ENCODE measurements at places on chromosomes 5 and 9.

GRCh38 chr5:1277781-1278180 is 17.1 kb downstream of the TERT start:
- no peak for DNase-seq

DNA sequence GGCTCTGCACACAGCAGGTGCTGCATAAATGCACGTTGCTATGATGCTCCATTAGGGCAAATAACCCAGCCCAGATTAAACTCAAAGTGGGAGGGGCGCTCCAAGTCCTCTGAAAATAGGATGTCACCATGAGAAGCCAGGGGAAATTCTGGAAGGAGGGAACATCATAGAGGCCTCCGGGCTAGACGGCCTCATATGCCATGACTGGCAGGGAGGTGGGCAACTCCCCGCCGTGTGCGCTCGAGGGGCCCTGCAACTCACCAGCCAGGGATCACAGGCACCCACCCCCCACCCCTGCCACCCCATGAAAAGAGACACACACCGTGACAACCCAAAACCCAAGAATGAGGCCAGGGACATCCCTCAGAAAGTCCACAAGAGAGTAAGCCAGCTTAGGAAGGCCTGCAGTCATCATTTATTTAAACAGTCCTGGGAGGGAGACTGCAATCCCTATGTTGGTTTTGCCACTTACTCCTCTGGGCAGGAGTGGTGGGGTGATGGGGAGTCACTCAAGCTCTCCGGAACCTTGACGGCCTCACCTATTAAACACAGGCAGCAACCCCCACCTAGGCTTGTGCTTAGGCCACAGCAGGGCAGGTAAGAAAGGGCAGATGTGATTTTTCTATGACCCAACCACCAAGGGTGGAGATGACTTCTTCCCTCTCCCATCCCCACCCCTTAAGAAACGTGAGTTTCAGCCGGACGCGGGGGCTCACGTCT is 4.0 kb downstream of the VAV2 start:
- DNase-seq = peak; percentile 27

- DNase-seq = no peak
These were observed 77.0 kb downstream of the RXRA start for GRCh38 chr9:134403292-134403681.

DNA sequence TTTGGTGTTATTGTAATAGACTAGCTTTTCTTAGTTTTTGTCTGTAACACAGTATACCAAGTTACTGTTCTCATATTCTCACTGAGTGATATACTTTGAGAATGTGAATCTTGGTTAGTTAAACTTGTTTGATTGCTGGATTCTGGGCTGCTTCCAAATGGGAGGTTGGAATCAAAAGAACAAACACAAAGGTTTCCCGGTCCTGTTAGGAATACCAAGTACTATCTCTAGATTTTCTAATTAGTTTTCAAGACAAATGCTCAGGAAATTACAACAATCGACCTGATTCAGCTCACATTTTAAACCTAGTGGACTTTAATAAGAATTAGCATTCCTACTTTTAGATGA is 244.3 kb downstream of the CSNK1G3 start:
- DNase-seq = no peak

GRCh38 chr5:38997591-38997990 is 76.6 kb downstream of the RICTOR start:
- DNase-seq = no peak

DNA sequence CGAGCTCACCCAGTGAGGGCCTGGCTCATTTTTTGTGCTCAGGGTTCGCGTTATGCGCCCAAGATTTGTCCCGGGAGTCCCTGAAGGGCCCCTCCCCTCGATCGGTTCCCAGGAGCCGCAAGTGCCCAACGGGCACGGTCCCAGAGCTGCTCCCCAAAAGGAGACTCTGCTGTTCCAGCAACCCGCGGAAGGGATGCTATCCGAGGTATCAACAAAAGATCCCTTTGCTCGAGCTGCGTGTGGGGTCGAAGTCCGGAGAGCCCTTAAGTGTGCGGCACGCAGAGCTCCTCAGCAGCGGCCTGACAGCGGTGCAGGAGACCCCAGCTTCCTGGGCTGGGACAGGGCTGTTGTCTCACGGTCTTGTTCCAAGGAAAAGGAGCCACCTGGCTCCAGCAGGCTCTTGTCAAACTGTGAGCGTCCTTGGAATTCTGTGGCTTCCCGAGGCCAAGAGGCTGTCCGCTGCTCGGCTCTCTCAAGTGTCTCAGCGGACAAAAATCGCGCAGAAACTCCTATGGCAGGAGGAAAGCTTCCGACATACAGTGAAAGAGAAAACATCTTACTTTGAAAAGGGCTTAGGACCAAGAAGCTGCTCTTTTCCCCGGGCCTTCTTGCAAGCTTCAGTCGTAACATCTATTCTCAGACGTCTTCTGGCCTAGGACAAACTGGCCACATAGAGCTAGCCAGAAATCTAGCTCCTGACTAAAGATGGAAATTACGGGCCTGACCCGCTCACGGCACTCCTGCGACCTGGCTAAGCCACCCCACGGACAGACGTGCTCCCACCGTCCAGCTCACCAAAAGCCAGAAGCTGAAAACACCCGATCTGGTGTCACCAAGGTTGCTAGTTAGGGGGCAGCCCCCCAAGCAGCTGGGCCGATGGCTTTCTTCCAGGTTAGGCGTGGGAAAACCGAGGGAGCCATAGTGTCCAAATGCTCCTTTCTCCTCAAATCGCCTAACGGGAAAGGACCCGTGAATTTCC is 2.6 kb upstream of the FOXB2 start:
- no peak for DNase-seq

DNA sequence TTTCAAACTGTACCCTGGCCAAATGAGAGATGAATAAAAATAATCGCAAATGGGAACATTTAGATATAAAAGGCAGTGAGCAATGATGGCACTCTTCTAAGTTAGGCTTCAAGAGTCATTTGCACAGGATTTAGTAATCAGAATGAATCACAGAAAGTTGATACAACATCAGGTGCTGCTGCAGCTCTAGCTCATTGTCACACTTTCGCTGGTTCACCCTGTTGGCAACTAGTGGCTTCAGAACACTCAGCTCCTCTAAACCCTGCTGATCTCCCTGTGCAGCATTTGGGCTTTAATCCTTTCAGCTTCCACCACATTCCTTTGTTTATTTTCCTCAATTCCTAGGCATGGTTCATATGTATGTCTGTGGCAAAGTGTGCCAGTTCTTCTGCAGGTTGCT is 2071.2 kb upstream of the CDH6 start:
- no peak for DNase-seq

- peak; percentile 85 for DNase-seq
These were observed 219.2 kb downstream of the AGTPBP1 start for GRCh38 chr9:85522459-85523092.

GRCh38 chr5:149543361-149544027 is 7.7 kb downstream of the CSNK1A1 start:
- no peak for DNase-seq

- no peak for DNase-seq
These were observed 1.5 kb downstream of the FAM170A start for GRCh38 chr5:119630752-119631440.

- no peak for DNase-seq
These were observed 297.7 kb downstream of the MSX2 start for GRCh38 chr5:175021841-175022625.

DNA sequence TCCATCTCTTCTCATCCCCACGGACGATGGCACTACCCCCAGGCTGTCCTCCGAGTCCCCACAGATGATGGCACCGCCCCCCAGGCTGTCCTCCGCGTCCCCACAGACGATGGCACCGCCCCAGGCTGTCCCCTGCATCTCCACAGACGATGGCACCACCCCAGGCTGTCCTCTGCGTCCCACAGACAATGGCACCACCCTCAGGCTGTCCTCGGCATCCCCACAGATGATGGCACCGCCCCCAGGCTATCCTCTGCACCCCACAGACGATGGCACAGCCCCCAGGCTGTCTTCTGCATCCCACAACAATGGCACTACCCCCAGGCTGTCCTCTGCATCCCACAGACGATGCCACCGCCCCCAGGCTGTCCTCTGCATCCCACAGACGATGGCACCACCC is 57.4 kb upstream of the PTCH1 start:
- DNase-seq = no peak

DNA sequence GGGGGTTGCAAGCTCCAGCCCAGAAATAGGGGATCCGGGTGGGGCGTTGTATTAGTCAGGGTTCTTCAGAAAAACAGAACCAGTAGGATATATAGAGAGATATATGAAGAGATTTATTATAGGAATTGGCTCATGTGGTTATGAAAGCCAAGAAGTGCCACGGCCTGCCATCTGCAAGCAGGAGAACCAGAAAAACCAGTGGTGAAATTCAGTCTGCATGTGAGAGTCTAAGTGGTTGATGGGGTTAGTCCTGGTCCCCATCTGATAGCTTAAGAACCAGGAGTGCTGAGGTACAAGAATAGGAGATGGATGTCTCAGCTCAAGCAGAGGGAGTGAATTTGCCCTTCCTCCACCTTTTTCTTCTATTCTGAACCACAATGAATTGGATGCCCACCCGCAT is 123.4 kb upstream of the APC start:
- no peak for DNase-seq

- no peak for DNase-seq
These were observed 411.7 kb upstream of the SLC24A2 start for GRCh38 chr9:20200581-20200980.

DNA sequence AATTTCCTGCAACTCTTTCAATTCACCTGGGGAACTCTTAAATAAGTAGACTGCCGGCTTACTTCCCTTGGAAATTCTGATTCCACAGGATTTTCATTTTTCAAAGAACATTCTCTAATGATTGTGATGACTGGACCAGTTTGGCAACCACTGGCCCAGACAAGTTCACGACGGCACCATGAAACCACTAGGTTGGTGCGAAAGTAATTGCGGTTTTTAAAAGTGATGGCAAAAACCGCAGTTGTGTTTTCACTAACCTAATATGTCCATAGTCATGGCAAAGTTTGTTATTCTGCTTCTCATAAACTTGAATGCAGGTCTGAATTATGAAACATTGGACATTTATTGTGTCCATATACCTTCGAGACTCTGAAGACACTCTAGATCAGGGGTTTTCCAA is 317.2 kb downstream of the IRX1 start:
- DNase-seq = no peak

- DNase-seq = no peak
These were observed 216.4 kb upstream of the CYLC2 start for GRCh38 chr9:102778746-102779145.

DNA sequence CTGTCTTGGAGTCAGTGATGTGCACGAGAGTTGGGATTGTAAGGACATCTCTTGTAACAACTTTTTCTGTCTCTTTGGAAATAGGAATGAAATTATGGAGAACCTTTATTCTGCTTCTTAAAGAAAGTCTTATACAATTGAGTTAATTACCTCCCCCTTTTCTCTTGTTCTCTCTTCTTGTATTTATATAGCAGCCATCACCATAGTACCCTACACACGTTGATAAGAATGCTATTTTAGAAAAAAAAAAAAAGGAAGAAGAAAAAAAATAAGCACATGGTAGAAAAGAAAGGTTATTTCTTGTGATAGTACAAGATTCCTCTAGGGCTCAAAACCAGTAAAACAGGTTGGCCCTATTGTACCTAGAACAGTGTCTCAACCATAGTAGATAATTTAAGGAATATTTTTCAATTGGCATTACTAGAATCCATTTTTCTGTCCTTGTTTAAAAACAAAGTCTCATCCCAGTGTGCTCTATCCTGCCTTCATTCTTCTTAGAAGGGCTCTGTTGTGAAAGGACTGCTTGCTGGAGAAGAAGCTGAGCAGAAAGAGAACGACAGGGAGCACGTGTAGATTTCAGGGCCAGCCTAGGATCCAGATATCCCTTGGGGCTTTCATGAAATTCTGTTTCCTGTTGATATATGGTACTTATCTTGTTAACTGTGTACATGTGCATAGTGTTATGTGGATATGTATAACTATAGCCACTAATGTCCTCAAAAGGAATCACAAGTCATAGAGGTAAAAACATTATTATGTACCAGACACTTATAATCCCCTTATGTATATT is 392.3 kb upstream of the MEF2C start:
- DNase-seq = no peak

GRCh38 chr5:155189981-155190380 is 176.4 kb downstream of the KIF4B start:
- DNase-seq = no peak

DNA sequence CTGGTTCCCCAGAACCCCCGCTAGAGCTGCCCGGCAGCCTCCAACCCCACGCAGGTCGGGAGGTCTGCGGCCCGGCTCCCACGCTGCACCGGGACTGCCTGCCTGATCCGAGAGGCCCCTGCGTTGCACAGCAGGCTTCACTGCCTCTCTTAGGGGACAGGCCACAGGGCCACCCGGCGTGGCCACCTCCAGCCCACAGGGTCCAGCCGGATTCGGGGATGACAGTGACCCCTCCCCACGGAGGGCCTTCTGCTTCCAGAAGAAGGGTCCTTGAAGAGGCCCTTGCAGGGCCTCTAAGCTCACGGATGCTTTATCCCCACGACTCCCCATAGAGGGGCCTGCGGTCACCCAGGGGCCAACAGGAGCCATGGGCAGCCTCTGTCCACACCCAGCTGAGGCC is 66.1 kb upstream of the PPP1R26 start:
- DNase-seq = no peak

DNA sequence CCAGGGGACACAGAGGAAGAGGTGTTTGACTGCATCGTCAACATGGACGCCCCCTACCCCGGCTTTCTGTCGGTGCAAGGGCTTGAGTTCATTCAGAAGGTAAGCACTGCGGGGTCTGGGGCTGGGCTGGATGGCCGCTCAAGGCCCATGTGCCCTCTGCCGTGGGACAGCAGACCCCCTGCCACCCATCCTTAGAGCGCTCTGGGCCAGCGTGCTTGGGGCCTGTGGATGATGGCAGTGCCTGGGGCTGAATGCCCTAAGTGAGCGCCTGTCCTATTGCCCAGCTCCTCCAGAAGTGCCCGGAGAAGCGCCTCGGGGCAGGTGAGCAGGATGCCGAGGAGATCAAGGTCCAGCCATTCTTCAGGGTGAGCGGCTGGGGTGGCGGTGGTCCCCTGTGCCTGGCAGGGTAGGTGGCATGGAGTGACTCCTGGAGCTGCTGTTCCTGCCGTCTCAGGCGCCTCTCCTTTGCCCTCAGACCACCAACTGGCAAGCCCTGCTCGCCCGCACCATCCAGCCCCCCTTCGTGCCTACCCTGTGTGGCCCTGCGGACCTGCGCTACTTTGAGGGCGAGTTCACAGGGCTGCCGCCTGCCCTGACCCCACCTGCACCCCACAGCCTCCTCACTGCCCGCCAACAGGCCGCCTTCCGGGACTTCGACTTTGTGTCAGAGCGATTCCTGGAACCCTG is 3.9 kb downstream of the ZDHHC12 start:
- DNase-seq = peak; percentile 60

DNA sequence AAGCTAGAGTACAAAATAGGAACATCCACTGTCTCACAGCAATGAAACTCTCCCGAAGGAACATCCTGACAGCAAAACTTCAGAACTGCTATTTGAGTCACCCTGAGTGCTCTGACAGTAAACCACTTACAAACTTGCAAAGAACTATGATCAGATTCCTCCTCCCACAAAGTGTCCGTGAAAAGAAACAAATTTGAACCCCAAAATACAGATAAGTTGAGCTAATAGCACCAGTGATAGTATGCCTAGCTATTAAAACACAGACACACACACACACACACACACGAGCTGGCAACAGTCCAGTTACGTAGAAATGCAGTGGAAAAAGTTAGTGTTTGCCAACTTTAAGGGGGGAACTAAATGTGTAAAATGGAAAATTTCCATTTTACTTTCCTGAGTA is 3.1 kb upstream of the GLIS3 start:
- DNase-seq = no peak

GRCh38 chr9:97860451-97861147 is 7.6 kb downstream of the FOXE1 start:
- no peak for DNase-seq

Measured in Right ventricle myocardium inferior (tissue), 1 donor.